Osteoblast (primary cell): ENCODE measurements at places on chromosomes 4 and X. TPM values are rescaled to one million over a fixed set of nuclear protein-coding genes. Genes with fewer than 3 reads are reported as not detected.

DNA sequence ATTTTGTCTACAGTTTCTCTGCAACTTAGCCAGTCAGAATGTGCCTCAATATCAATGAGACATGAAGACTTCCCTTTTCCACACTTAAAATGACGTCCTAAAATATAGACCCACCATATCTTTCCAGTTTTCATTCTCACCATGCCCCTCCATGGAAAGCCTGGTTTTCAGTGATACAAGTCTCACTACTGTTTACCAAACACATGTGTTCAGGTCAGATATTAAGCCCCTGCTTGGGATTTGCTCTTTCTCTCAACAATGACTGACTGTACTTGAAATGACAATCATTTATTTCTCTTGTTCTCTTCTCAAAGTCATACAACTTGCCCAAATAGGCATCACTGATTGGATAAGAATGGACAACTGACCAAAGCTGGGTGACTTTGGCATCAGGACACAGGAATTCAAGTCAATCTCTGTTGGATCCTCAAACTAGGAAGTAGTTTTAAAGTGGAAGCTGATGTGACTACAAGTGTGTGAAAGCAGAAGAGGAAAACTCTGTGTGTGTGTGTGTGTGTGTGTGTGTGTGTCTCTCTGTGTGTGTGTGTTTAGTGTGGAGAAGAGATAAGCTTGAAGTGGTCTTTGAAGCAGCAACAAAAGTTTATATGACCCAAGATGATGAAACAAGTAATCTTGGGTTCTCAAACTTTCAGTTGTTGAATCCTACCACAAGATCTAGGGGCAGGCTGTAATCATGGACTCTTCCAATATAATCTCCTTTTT, 217.4 kb upstream of the FGF13 start:
- no peak for DNase-seq

GRCh38 chr4:163540977-163541376, 46.5 kb downstream of the TMA16 start:
- peak; percentile 80 for DNase-seq

GRCh38 chrX:21741869-21742701, 15.8 kb downstream of the SMPX start:
- DNase-seq = no peak

Gene ESX1
- not detected in 2 replicates for total RNA-seq

DNA sequence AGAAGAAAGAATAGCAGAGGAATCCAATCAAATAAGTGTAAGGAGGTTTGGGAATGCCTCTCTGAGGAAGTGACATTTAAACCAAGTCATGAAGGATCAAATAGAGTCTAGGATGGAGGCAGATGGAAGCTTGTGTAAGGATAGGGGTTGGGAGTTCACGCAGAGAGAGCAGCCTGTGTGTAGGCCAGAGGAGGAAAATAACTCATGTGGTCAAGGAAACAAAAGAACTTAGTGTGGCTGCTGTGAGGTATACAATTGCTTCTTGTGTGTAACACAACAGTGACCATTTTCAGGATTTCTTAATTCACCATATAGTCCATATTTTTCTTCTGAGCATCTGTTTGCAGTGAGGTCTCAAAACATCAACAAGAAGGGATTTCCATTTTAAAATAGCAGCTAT, 77.6 kb upstream of the PACRGL start:
- DNase-seq = no peak

- no peak for DNase-seq
These were observed 33.9 kb downstream of the ANK2 start for GRCh38 chr4:113083346-113083745.

DNA sequence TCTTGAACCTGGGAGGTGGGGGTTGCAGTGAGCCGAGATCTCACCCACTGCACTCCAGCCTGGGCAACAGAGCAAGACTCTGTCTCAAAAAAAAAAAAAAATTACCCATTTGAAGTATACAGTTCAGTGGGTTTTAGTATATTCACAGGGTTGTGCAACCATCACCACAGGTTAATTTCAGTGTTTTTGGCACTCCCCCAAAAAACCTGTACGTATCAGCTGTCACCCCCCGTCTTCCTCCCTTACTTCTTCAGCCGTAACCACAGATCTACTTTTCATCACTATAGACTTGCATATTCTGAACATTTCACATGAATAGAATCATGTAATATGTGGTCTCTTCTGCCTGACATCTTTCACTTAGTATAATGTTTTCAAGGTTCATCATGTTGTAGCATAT, 11.7 kb upstream of the PTTG2 start:
- no peak for DNase-seq
